ENCODE measurements at places on chromosomes 4 and X.
A peak's percentile ranks its signal among the peaks of the same experiment; 100 is the strongest.

DNA sequence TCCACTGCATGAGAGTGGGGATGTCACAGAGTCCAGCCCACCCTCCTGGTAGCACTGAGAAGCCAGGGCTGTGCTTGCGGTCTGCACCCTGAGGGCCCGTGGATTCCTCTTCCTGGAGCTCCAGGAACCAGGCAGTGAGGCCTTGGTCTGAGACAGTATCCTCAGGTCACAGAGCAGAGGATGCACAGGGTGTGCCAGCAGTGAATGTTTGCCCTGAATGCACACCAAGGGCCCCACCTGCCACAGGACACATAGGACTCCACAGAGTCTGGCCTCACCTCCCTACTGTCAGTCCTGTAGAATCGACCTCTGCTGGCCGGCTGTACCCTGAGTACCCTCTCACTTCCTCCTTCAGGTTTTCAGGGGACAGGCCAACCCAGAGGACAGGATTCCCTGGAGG is 2.7 kb downstream of the MAGEA1 start:
- no peak for DNase-seq

- DNase-seq, result no peak
These were observed 10.3 kb upstream of the GPR143 start for GRCh38 chrX:9775930-9776329.

DNA sequence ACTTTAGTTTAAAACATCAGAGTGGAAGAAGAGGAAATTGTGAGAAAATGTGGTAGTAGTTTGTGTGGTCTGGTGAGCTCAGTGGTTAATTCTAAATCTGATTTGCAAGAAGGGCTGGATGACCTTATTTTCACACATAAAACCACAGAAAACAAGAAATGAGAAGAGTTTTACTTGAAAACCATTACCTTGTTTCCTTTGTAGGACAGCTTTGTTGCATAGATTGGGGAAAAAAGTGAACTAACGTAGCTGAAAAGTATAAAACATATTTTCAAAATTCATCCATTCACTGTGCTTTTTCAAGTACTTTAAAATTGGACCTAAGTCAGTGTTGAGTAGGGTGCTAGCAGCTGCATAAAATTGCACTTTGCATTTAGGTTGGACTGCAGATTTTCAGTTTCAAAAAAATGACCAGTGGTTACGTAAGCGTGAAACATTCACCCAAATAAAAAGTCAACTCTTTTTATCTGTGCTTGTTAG is 211.3 kb downstream of the ARHGAP10 start:
- no peak for DNase-seq

DNA sequence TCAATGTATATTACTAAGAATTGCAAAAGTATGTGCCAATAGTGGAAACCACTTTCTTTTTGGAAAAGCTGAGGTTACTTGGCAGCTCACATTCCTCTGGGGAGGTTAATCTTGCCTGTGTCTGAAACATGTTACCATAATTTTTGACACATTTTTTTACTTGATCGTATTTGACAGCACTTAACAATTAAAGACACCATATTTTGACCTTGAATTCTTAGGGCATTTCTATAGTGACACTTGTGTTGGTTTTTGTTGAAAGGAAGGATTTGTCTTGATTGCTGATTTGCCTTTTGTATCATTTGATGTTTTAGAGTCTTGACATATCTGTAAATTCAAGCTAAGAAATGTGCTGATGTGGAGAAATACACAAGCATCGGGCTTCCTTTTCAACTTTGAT is 2135.5 kb downstream of the PCDH7 start:
- DNase-seq, result no peak

DNA sequence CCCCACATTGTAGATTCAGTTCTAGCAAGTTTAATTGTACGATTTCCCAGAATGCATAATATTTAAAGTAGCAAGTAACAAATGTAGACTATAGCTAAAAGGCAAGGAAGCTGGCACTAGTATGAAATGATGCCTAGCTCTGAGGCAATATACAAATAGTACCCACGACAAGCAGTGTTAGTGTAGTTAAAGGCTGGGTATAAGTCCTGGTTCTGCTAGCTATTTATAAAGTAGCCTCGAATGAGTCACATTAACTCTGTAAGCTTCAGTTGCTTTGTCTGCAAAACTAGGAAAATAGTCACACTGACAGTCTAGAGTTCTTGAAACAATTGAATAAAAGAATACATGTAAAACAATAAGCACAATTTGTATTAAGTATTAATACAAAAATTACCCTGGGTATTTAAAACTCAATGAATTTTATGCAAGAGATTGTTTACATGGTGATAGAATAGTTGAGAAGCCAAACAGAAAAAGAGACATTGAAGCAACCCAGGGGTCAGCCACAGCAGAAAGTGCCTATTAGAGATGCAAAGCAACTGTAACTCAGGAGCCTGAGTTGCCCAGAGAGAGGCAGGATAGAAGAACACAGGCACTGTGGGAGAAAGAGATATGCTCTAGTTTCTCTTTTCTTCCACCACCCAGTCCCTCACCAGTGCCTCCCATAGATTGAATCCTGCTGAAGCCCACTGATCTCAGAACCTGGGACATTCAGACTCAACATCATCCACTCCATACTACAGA is 949.0 kb downstream of the C4orf33 start:
- no peak for DNase-seq

DNA sequence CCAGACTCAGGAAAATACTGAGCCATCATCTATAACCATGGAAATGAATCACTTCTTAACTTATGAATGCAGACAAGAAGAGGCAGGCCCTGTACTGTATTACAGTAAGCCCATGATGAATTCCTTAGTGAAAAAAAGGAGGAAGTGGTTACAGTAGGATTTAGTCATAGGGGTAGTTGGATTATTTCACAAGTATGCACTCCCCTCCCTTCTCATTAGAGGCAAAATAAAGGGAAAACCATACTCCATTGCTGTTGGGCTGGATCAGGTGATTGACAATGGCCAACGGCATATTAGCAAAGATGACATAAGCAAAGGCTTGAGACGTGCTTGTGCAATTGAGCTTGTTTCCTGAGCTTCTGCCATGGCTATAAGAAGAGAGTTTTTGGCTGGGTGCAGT is 181.1 kb upstream of the PRPS2 start:
- no peak for DNase-seq

DNA sequence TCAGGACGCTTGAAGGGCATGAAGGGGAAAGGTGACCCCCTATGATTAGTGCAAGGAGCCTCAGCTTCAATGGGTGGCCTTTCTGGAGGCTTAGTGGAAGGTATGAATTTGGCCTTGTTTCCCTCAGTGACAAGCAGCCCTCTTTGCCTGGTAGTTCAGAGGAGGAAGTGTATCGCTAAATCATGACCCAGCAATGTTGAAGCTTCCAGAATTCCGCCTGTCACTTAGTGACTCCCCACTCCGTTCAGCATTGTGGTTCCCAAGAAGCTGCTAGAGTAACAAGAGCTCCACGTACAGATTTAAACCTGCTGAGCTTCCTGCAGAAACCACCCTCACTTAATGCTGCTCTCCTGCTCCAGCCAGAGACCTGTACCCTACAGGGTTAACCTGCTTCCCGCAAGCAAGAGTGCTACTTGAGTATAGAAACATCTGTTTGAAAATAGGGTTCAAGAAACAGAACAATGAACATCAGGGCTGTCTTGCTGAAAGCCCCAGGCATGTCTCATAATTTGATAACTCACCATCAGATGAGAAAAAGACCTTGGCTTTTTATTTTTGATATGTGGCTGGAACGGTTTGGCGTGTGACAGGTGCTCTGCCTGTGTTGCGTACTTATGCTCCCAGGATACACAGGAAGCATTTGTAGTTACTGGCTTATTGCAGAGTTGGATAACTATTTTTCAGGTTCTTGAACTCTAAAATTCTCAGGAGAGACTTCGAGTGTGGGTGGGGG is 105.2 kb downstream of the UCHL1 start:
- DNase-seq, result no peak

- DNase-seq, result no peak
These were observed 1055.5 kb downstream of the PCDH18 start for GRCh38 chr4:136476753-136477152.

DNA sequence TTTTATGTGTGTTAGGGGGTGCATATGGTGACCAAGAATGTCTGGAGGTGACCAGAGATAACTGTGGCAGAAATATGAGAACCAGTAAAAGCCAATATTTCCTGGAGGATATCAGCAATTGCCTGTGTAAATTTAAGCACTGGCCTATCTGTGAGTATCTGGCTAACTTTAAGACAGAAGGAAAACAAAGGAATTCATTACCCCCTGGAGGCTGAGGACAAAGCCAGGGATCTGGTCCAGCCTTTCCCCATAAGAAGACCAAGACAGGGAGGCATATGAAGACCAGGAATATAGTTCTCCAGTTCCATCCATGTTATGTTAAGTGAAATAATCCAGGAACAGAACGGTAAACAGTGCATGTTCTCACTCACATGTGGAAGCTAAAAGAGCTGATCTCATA is 49.2 kb downstream of the MFAP3L start:
- no peak for DNase-seq

DNA sequence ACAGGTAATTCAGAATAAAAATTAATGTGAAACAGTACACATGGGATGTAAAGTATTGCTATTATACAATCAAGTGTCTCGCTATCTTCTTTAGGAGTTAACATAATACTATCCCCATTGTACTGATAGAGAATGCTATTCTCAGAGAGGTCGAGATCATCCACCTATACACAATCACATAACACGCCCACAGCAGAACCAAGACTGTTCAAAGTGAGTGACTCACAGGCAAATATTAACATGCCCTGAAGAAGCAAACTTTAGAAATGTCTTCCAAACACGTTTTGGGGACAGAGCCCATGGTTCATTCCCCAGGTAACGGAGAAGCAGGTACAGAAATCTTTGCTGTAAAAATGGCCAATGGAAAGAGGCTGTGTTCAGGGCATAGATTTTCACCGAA is 50.1 kb upstream of the PHKA2 start:
- no peak for DNase-seq

DNA sequence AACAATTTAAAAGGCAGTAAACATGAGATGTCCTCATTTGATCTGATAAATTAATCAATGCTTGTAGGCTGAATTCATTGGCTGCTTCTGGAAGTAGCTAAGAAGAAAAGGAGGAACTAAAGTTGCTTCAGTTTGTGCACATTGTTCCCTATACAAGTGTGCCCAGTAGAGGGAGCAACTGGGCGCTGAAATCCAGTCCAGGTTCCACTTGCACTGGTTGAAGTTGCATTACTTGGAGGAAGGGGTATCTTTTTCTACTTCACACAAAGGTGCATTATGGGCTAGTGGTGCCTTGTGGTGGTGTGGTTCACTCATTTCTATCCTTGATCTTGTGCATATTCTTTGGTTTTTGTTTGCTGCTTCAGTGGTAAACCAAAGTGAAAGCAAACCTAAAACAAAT is 67.9 kb upstream of the SOX3 start:
- DNase-seq, result no peak

DNA sequence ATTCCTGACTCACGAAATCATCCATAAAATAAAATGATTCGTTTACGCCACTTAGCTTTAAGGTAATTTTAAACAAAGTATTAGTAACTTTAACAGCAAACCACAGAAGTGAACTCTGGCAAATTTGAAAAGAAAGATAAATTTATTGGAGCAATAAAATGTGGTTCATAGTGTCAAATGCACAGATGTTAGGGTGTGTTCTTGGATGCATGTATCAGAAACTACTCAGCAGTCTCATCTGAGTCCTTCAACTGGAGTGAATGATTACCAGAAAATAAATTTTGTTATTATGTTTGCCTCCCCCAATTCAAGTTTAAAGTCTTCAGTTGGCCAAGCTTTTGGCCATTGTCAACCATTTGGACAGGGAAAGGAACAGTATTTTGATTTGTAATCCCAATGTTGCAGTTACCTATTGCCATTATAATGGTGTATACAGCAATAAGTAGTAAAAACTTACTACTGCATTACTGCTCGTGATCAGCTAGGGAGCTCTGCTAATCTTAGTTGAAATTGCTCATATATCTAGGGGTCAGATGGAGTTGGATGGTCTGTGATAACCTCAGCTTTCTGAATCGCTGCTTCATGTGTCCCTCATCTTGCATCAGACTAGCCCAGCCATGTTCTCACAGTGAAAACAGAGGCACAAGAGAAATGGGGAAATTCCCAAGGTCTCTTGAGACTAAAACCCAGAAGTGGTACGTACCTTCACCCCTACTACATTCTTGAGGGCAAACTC is 254.6 kb upstream of the KCNIP4 start:
- no peak for DNase-seq

GRCh38 chrX:11386001-11386523 is 92.8 kb downstream of the AMELX start:
- no peak for DNase-seq

GRCh38 chr4:123064390-123064789 is 142.0 kb upstream of the NUDT6 start:
- no peak for DNase-seq

DNA sequence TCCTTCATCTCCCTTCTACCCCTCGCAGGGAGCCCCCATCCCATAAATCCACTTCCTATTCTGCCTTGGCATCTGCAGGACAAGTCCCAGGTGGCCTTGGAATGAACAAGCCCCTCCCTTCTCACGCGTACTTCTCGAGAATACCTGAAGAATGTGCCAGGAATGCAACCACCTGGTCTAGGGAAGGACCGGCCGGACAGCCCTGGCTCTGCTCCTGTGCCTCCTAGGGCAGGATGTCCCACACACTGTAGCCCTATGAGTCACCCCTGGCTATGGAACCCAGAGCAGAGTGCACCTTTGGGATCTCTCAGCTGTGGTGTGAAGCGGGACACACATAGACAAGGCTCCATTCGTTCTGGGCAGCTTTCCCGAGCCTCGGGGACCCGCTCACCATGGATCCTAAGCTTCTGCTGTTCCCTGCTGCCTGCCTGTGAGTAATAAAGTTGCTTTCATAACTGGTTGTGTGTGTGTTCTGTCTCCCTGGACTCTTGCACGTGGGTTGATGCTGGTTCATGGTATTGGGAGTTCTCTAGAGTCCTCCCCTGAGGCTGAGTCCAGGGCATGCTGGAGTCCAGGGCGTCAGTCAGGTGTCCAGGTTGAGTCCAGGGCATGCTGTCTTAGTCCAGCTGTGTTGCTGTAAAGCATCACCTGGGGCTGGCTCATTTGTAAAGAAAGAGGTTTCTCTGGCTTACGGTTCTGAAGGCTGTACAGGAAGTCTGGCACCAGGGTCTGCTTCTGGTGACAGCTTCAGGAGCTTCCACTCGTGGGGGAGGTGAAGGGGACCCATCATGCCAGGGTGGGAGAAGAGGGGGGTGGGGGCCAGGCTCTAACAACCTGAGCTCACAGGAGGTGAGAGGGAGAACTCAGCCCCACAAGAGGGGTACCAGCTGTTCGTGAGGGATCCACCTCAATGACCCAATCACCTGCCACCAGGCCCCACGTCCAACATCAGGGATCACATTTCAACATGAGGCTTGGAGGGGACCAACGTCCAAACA is 7.4 kb upstream of the PDE6B start:
- DNase-seq, result peak; percentile 37

DNA sequence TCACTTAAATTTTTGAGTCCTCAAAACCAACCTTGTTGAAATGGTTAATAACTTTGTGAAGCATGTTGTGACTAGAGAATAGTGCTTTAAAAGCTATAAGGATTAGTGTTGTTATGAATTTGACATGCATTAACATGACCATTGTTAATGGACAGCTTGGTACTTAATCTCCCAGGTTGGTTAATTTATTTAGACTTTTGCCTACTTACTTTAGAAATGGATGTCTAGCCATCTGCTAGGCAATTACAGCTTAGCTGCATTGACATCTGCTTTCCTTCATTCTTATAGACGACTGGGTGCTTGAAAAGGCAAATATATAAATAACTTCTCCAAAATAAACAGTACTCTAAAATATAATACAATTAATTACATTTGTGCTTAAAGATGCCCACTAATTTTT is 368.0 kb downstream of the CCSER1 start:
- DNase-seq, result no peak

Measured in suprapubic skin (tissue), 4 donors.